ENCODE measurements at places on chromosomes 2 and 18. TPM values are rescaled to one million over a fixed set of nuclear protein-coding genes. Genes with fewer than 3 reads are reported as not detected.
A peak's percentile ranks its signal among the peaks of the same experiment; 100 is the strongest.

GAD1 gene
- not detected for total RNA-seq

APLF gene
- 4.8 TPM for total RNA-seq

DNA sequence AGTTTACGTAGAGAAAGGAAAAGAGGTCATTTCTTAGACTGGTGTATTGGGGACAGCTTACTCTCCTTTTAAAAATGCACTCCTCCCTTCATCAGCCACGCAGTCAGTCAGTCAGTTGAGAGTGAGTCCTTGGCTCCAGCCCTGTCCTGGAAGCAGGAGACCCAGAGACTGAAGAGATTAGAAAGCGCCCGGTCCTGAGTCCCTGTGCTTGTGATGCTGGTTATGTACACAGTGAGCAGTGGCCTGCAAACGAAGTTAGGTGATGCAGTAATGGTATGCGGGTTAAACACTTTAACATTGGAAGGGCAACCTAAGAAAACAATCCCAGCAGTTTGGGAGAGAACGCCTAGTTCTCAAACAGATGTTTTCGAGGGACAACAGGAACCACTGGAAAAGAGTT, 6.3 kb upstream of the ASB1 start:
- peak overlapping the region; percentile 61 for H3K27ac ChIP-seq
- peaks cover 37% of the 10 kb centered on the region for H3K4me1 ChIP-seq
- H3K27me3 ChIP-seq: peaks cover 76% of the 10 kb centered on the region
- no peak for DNase-seq

- peaks cover 10% of the 10 kb centered on the region for H3K4me1 ChIP-seq
- no peaks in the 10 kb centered on the region for H3K36me3 ChIP-seq
- DNase-seq: no peak
- H3K27me3 ChIP-seq: no peaks in the 10 kb centered on the region
- no peak overlapping the region for H3K4me3 ChIP-seq
These were observed 165.6 kb downstream of the MREG start for GRCh38 chr2:215847718-215848117.

SNORC gene
- 1.0 TPM for total RNA-seq

COLEC11 gene
- 4.9 TPM for total RNA-seq

ITPRIPL1 gene
- total RNA-seq: 0.47 TPM

LYPD6B gene
- not detected for total RNA-seq

GRCh38 chr2:15058721-15059157, 426.2 kb downstream of the LRATD1 start:
- DNase-seq: no peak
- H3K4me1 ChIP-seq: no peaks in the 10 kb centered on the region
- H3K36me3 ChIP-seq: no peaks in the 10 kb centered on the region
- peaks cover 5% of the 10 kb centered on the region for H3K27me3 ChIP-seq
- H3K27ac ChIP-seq: no peak overlapping the region

- H3K4me3 ChIP-seq: no peak overlapping the region
- no peaks in the 10 kb centered on the region for H3K36me3 ChIP-seq
- peaks cover 28% of the 10 kb centered on the region for H3K27me3 ChIP-seq
- no peak for DNase-seq
These were observed 131.8 kb upstream of the HNRNPA3 start for GRCh38 chr2:177080746-177081284.

- peaks cover 22% of the 10 kb centered on the region for H3K4me1 ChIP-seq
- H3K27ac ChIP-seq: no peak overlapping the region
- no peak overlapping the region for H3K4me3 ChIP-seq
- H3K27me3 ChIP-seq: no peaks in the 10 kb centered on the region
- no peak for DNase-seq
These were observed 22.8 kb downstream of the EHD3 start for GRCh38 chr2:31256611-31257382.

IL36G gene
- total RNA-seq: not detected

- peaks cover 73% of the 10 kb centered on the region for H3K4me1 ChIP-seq
- H3K36me3 ChIP-seq: no peaks in the 10 kb centered on the region
- H3K27ac ChIP-seq: no peak overlapping the region
- peak overlapping the region; percentile 39 for H3K4me3 ChIP-seq
- peaks cover 97% of the 10 kb centered on the region for H3K27me3 ChIP-seq
- no peak for DNase-seq
These were observed 1.2 kb downstream of the ONECUT2 start for GRCh38 chr18:57436191-57436964.

ANKRD39 gene
- 14.3 TPM for total RNA-seq

SNED1 gene
- total RNA-seq: 6.1 TPM

NDC80 gene
- total RNA-seq: 0.55 TPM

PFN4 gene
- total RNA-seq: 0.74 TPM

DNA sequence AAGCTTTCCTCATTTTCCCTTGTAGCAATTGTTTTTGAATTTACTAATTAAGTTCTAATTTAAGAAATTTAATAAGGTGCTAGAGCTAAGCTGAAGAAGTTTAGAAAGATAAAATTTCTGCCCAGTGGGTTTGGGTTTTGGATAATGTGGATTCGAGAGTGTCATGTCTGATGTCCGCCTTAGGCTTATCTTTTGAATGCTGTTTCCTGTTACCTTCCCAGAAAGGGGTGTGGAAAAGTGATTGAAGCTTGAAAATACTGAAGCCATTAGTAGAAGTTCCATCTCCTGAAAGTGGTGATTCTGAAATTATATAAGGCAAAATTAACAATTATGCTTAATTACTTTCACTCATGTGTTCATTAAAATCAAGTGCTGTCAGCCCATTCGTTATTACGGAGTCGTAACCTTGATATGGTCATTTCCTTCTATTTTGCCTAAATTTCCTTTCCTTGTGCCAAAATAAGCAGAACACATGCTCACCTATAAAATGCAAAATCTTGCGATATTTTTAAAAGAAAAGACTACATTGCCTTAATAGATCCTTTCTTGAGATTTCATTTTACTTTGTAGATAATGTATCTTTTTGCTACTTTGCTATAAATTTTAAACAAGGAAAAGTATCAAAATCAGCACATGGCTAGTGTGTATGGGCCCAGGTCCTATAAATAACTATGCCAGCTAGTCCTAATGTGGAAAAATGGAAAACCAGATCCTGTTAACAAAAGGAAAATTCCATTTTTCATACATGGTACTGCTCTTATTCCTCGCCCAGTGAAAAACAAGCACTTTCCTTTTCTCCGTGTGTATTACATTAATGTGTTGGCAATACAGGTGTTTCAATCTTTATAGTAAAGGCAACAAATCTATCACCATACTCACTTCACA, 97.3 kb downstream of the ICOS start:
- H3K27me3 ChIP-seq: no peaks in the 10 kb centered on the region
- H3K27ac ChIP-seq: no peak overlapping the region
- no peak for DNase-seq
- H3K4me3 ChIP-seq: no peak overlapping the region

SERPINB5 gene
- total RNA-seq: not detected

TEX44 gene
- total RNA-seq: not detected

- H3K36me3 ChIP-seq: no peaks in the 10 kb centered on the region
- no peak overlapping the region for H3K27ac ChIP-seq
- no peaks in the 10 kb centered on the region for H3K4me1 ChIP-seq
- no peak for DNase-seq
These were observed 400.5 kb upstream of the FSIP2 start for GRCh38 chr2:185338104-185338503.

IL1R1 gene
- total RNA-seq: 22.6 TPM

GRCh38 chr2:33616873-33617272, 17.8 kb upstream of the FAM98A start:
- peaks cover 5% of the 10 kb centered on the region for H3K4me1 ChIP-seq
- no peak for DNase-seq
- no peak overlapping the region for H3K4me3 ChIP-seq
- no peaks in the 10 kb centered on the region for H3K36me3 ChIP-seq
- no peak overlapping the region for H3K27ac ChIP-seq

DLGAP1 gene
- 0.05 TPM for total RNA-seq

- H3K27me3 ChIP-seq: no peaks in the 10 kb centered on the region
- DNase-seq: no peak
- H3K36me3 ChIP-seq: peaks cover 30% of the 10 kb centered on the region
- H3K4me3 ChIP-seq: no peak overlapping the region
- H3K27ac ChIP-seq: no peak overlapping the region
- peaks cover 33% of the 10 kb centered on the region for H3K4me1 ChIP-seq
These were observed 20.6 kb downstream of the MBD2 start for GRCh38 chr18:54203914-54204313.

DNA sequence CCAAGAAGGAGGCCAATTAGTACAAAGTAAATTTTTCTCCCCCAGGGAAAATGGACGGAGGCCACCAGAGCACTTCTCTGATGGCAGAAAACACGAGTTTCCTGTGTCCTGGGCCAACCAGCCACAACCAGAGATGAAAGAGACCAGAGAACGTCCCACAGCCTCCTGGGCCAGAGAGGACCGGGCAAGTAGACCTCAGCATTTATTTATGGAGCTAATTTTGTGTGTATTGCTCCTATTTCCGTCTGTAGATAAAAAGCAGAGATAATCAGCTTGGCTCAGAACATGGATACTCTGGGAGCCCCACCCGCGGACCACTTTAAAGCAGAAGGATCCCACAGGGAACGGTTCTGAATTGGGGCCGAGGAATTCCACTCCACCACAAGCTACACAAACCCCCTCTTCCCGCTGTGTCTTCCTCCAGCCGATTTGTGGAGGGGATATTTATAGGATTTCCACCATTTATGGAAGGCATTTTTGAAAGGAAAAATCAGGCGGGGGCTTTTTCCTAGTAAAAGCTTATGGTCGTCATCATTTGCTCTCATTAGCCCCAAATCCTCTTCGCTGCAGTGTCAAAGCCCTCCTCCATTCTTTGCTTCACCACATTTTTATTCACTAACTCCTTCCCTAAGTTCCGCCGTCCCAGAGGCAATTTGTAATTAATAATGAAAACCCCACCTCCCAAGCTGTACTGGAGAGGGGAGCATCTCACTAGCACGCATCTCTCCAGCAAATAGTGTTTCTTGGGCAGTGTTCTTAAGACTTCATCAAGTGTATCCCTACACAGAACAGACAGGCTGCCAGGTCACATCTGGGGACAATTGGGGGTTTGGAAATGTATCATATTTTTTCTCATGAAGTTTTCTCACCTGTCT, 43.7 kb upstream of the TWIST2 start:
- no peaks in the 10 kb centered on the region for H3K36me3 ChIP-seq
- no peaks in the 10 kb centered on the region for H3K4me1 ChIP-seq
- H3K27me3 ChIP-seq: peaks cover 54% of the 10 kb centered on the region
- no peak overlapping the region for H3K4me3 ChIP-seq

OTOS gene
- not detected for total RNA-seq

MC2R gene
- total RNA-seq: not detected

SERPINB10 gene
- total RNA-seq: not detected

DNA sequence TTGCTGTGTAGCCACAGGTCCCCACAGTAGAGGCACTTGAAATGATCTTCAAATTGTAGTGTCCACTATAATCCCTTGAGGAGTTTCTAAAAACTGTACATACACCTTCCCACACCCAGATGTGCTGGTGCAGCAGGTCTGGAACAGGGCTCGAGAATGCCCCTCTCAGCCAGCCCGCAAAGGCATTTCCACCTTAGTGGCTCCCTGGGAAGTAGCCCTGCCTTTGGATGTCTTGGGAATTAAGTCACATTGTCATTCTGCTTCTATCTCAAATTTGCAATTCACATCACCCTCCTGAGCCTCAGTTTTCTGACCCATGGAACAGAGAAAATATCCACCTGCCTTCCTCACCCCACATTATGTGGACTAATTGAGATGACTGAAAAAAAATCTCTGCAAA, 44.3 kb upstream of the TCF7L1 start:
- DNase-seq: no peak
- H3K4me1 ChIP-seq: peaks cover 3% of the 10 kb centered on the region
- no peaks in the 10 kb centered on the region for H3K36me3 ChIP-seq
- H3K27me3 ChIP-seq: no peaks in the 10 kb centered on the region
- H3K4me3 ChIP-seq: no peak overlapping the region

- H3K36me3 ChIP-seq: no peaks in the 10 kb centered on the region
- no peak overlapping the region for H3K27ac ChIP-seq
- no peak for DNase-seq
These were observed 141.0 kb downstream of the PHLPP1 start for GRCh38 chr18:62856294-62856693.

GRCh38 chr2:129911363-129912065, 68.0 kb upstream of the RAB6C start:
- H3K27me3 ChIP-seq: peaks cover 17% of the 10 kb centered on the region
- H3K4me3 ChIP-seq: no peak overlapping the region
- no peak overlapping the region for H3K27ac ChIP-seq
- no peaks in the 10 kb centered on the region for H3K4me1 ChIP-seq

DNA sequence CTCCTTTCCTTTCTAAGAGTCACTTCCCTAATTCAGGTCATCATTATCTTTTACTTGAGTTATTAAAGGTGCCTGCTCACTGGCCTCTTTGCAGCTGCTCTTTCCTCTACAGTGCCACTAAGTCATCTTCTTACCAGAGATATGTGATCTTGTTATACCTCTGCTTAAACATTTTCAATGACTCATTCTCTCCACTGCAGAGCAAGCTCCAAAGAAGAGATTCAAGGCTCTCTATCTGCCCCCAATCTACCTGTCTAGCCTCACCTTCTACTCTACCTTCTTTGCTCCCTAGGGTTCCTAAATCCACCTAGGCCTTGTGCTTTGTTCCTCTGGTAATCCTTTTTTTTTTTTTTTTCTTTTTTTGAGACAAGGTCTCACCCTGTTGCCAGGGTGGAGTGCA, 3.1 kb downstream of the ARHGEF33 start:
- H3K4me1 ChIP-seq: no peaks in the 10 kb centered on the region
- no peaks in the 10 kb centered on the region for H3K27me3 ChIP-seq
- H3K36me3 ChIP-seq: no peaks in the 10 kb centered on the region
- no peak for DNase-seq
- no peak overlapping the region for H3K4me3 ChIP-seq

ABCG5 gene
- total RNA-seq: not detected

- H3K4me3 ChIP-seq: no peak overlapping the region
- no peaks in the 10 kb centered on the region for H3K27me3 ChIP-seq
- no peaks in the 10 kb centered on the region for H3K36me3 ChIP-seq
- no peak for DNase-seq
- H3K4me1 ChIP-seq: no peaks in the 10 kb centered on the region
These were observed 110.4 kb upstream of the GULP1 start for GRCh38 chr2:188181067-188181838.

DNA sequence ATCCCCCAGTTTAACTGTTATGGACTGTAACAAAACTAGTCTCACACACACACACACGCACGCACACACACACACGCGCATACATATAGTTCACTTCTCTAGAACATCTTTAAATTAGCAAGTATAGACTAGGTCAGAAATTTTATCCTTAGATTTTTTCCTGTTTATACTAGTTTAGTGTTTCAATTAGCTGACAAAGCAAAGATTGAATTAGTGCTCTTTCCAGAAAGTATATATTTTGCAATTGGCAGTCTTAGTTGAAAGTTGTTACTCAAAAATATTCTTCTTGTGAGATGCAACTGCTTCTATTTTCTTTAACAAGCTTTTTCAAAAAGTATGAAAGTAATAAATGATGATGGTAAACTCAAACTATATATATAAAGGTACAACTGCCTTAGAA, 22.5 kb downstream of the PLEKHA3 start:
- peaks cover 76% of the 10 kb centered on the region for H3K36me3 ChIP-seq
- no peak for DNase-seq
- no peak overlapping the region for H3K4me3 ChIP-seq
- no peak overlapping the region for H3K27ac ChIP-seq
- H3K27me3 ChIP-seq: no peaks in the 10 kb centered on the region

Data from left ventricle myocardium inferior (tissue), 1 donor.